ENCODE measurements at places on chromosomes 6 and 20. TPM values are rescaled to one million over a fixed set of nuclear protein-coding genes. Genes with fewer than 3 reads are reported as not detected.
A peak's percentile ranks its signal among the peaks of the same experiment; 100 is the strongest.

Gene PTPRK
- polyA plus RNA-seq: 48.3 TPM

Gene MCHR2
- not detected for polyA plus RNA-seq

- peaks cover 6% of the 10 kb centered on the region for H3K4me1 ChIP-seq
- no peak for DNase-seq
- no peak overlapping the region for H3K4me3 ChIP-seq
- no peaks in the 10 kb centered on the region for H3K27me3 ChIP-seq
- H3K36me3 ChIP-seq: peaks cover 6% of the 10 kb centered on the region
- no peak overlapping the region for H3K27ac ChIP-seq
Observed at GRCh38 chr20:3652221-3652620, 11.0 kb downstream of the GFRA4 start.

- H3K27me3 ChIP-seq: no peaks in the 10 kb centered on the region
- no peak overlapping the region for H3K27ac ChIP-seq
- no peak overlapping the region for H3K4me3 ChIP-seq
- DNase-seq: no peak
- H3K4me1 ChIP-seq: no peaks in the 10 kb centered on the region
Observed at GRCh38 chr6:89961481-89961880, 67.2 kb downstream of the GJA10 start.

DNA sequence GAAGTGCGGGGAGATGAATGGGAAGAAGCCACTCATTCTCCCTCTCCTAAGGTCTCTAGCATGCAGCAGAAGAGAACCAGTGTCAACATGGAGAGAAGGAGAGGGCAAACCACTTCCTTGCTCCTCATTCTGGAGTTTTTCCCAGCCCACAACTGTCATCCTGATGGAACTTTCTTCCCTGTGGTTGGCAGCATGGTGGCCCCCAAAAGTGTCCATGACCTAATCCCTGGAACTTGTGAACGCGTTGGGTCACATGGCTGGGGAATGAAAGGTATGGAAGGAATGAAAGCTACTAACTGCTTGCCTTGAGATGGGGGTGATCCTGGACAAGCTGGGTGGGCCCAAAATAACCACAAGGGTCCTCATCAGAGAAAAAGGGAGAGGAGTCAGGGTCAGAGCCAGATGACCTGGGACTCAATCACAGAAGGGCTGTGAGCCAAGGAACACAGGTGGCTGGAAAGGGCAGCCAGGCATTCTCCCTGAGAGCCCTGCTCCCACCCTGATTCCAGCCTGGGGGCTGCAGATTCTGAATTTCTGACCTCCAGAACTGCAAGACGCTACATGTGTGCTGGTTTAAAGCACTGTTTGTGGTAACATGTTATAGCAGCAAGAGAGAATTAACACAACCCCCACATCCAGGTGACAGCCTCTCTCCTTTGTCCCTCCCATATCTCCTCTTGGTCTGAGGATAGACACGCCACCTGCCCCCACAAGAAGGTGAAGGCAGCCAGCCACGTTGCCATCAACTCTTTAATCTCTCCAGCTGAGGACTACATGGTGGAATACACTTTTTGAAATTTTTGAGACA lies 63.2 kb downstream of the PYGB start:
- no peak overlapping the region for H3K4me3 ChIP-seq
- H3K27ac ChIP-seq: peak overlapping the region; percentile 53
- peaks cover 9% of the 10 kb centered on the region for H3K36me3 ChIP-seq
- peaks cover 15% of the 10 kb centered on the region for H3K4me1 ChIP-seq
- H3K27me3 ChIP-seq: no peaks in the 10 kb centered on the region

- no peaks in the 10 kb centered on the region for H3K27me3 ChIP-seq
- no peak overlapping the region for H3K27ac ChIP-seq
- H3K4me1 ChIP-seq: no peaks in the 10 kb centered on the region
- no peak overlapping the region for H3K4me3 ChIP-seq
Observed at GRCh38 chr6:19597809-19598320, 239.3 kb upstream of the ID4 start.
